ENCODE measurements at places on chromosomes 12 and 14.

GRCh38 chr12:113049976-113050742, 6.4 kb upstream of the DTX1 start:
- DNase-seq: no peak

DNA sequence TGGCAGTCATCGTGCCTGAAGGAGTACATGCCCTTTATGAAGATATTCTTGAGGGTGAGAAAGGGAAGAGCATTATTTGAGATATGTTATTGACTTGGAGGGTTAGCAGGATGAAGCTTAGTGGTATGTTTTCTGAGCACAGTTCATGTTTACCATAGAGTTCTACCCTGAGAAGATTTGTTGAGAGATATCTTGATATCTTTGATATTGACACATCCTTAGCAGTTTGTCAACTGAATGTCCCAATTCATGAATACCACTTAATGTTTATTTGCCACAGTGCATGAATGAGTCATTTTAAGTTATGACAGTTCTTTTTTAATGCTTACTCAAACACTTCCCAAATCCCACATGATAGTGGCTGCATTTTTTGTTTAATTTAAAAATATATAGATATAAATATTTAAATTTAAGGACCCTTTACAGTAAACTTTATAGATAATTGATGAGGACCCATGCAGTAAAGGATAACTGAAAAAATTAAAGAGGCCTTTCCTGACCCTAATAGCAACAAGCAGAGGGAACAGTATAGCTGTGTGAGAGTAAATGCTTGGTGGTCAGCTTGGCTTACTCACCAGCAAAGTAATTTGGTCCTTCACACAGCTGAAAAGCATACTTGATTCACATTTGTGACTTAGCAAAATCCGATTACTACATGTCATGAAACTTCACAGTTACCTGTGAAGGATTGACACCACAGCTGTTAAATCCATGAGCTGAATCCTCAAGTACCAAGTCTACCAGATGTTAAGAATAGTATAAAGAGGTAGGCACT, 25.8 kb downstream of the SLC39A9 start:
- DNase-seq: no peak

DNA sequence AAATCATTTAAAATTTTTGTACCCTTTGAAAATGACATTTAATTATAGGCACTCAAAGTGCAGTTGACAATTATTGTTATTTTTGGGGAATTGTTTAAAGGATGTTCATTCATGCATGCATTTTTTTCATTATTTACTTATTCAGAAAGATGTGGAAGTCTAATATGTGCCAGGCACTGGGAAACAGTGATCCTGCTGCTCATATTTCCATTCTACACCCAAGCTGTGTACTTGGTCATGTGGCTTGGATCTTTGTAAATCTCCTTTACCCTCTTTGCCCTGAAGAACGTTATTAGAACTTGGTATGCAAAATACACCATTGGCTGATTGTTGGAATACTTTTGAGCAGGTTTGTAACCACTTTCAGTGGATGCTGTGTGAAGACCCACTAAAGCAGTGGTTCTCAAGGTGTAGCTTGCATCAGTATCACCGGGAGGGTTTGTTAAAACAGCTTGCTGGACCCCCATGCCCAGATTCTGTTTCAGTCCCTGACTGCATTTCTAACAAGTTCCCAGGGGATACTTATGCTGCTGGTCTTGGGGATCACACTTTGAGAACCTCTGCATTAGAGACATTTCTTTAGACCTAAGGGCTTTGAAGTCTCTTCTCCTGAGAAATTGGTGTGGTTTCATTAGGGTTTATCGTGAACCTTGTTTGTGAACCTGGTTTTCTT, 47.5 kb downstream of the PRKCH start:
- DNase-seq: no peak

DNA sequence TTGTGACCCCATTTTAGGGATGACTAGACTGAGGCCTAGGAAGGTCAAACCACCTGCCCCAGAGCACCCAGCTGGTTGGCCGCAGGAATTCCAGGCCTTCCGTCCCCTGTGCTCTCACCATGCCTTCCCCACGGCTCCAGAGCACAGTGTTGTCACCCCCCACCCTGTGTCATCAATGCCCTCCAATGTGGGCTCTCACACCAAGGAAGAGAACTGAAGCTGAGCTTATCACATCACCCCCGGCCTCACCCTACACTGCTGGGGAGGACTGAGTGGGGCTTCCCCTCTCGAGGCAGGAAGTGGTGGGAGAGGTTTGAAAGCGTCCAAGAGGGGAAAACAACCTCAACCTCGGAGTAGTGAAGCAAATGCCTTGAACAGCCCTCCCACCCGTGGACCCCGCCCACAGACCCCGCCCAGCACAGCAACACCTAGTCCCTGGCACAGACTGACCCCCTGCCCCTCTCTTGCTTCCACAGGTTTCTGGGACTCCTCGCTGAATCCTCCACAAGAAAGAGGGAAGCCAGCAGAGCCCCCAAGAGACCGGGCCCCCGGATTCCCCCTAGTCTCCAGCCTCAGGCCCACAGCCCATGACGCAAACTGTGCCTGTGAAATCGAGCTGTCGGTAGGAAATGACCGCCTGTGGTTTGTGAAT, 97.2 kb downstream of the LGMN start:
- no peak for DNase-seq

- DNase-seq: no peak
Observed at GRCh38 chr12:50618864-50619609, 114.3 kb downstream of the DIP2B start.

DNA sequence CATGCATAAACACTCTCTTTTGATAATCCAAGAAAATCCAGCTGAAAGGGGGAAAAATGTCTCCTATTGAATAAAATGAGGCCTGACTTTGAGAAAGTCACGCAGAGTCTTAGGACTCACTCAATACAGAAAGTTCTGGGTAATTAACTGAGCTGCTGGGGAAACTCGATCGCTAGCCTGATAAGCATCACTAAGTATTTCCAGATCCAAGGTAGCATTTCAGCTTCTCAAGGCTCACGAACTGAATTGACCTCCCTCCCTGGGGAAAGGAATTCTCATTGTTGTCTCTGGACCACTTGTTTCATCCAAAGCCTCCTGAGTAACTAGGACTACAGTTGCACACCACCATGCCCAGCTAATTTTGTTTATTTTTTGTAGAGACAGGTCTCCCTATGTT, 13.8 kb upstream of the ANAPC5 start:
- no peak for DNase-seq

DNA sequence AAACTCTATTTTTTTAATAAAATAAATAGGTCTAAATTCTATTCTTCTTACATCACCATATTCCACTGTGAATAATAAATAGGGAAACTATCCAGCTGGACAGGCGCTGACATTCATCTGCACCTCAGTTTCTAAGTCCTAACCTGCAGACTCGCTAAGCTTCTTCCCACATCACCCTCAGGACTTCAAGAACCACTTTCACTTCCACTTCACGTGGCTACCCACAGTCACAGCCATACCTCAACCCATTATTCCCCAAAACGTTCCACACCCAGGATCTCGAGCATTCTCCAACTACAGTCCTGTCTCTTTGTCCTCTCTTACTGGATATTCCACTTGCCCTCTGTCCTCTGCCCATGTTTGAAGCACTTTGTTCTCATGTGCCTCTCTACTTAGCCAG, 71.1 kb downstream of the C2CD5 start:
- no peak for DNase-seq

- DNase-seq: no peak
Observed at GRCh38 chr12:70180130-70180529, 63.1 kb upstream of the CNOT2 start.

DNA sequence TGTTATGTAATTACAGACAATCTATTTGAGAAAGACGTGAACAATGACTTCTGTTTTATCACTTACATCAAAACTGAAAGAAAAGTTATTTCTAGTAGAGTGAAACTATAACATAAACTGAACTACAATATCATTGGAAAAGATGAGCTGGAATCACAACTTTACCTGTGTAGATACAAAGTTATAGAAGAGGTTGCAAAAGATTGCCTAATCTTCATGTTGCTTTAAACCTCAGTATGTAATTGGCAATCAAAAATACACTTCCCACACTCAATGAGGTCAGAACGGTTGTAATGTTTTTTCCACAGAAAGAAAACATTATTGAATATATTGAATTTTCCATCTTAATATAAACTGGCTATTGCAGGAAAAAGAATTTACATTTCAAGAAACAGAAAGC, 37.7 kb upstream of the GXYLT1 start:
- no peak for DNase-seq

- DNase-seq: no peak
Observed at GRCh38 chr12:50508414-50508813, 3.6 kb downstream of the DIP2B start.

GRCh38 chr12:128458301-128458974, 191.5 kb downstream of the TMEM132C start:
- DNase-seq: no peak

GRCh38 chr14:32984241-32984930, 45.7 kb downstream of the NPAS3 start:
- DNase-seq: no peak

- no peak for DNase-seq
Observed at GRCh38 chr14:75844486-75844885, 137.3 kb downstream of the TGFB3 start.

GRCh38 chr12:48030173-48030650, 25.9 kb upstream of the COL2A1 start:
- DNase-seq: peak; percentile 50

GRCh38 chr12:62006076-62006732, 254.0 kb upstream of the USP15 start:
- DNase-seq: peak; percentile 11

- DNase-seq: no peak
Observed at GRCh38 chr12:121287267-121287954, 9.1 kb downstream of the CAMKK2 start.

GRCh38 chr14:67517083-67517482, 16.0 kb upstream of the PLEKHH1 start:
- peak; percentile 47 for DNase-seq

GRCh38 chr12:94263011-94263811, 114.8 kb downstream of the PLXNC1 start:
- no peak for DNase-seq

DNA sequence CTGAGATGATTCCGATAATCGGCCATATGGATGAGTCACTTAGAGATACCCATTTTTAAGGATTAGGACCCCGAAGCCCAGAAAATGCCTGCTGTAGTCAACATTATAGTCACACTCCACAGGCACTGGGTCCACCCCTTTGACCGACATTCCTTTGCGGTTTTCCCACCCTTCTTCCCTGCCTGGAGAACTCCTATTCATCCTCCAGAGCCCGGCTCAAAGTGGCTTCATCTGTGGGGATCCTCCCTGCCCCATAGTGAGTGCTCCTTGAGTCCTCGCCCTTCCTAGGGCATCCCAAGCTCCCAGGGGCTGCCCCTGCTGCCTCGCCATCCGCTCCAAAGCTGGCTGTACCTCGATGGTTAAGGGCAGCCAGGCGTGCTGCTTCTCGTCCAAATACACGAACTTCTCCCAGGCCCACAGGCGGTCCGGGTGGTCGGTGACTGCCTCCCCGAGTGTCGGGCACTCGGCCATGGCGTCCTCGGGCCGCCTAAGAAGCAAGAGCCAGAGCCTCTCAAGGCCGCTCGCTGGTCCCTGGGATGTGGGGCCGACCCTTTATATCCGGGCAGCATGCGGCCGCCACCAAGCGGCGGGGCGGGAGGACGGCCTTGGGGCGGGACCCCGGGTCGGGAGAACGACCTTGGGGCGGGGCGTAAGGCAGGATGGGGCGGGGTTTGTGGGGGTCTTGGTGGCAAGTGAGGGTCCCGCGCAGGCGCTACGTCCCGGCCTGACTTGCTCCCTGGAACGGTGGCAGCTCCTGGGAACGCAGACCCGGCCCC, at the start of gene TCL1A:
TCL1A (minus strand) TSS at position 530 of the 776 bp plus-strand sequence; CDS start at position 471, 59 bp downstream.
- no peak for DNase-seq

DNA sequence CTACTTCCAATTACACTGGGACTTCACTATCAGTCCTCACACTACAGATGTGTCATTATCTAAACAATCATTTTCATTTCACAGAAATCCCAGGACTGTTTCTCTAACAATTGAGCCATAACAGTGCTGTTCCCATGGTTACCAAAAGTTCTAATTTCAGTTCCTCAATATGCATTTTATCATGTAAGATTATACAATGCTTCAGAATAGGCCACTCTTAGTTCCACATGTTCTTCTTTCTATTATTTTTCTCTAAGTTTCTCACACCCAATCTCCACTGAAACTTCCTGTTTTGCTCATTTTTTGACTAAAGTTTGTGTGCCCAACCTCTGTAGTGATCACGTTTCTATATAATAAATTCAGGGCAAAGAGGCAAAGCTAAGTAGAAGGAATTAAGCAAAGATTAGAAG, 185.8 kb downstream of the DUSP6 start:
- DNase-seq: no peak

- DNase-seq: no peak
Observed at GRCh38 chr14:24848102-24848790, 201.7 kb downstream of the STXBP6 start.

- DNase-seq: no peak
Observed at GRCh38 chr14:97178781-97179180, 381.6 kb downstream of the VRK1 start.

GRCh38 chr12:84807249-84807648, 105.3 kb downstream of the SLC6A15 start:
- no peak for DNase-seq

DNA sequence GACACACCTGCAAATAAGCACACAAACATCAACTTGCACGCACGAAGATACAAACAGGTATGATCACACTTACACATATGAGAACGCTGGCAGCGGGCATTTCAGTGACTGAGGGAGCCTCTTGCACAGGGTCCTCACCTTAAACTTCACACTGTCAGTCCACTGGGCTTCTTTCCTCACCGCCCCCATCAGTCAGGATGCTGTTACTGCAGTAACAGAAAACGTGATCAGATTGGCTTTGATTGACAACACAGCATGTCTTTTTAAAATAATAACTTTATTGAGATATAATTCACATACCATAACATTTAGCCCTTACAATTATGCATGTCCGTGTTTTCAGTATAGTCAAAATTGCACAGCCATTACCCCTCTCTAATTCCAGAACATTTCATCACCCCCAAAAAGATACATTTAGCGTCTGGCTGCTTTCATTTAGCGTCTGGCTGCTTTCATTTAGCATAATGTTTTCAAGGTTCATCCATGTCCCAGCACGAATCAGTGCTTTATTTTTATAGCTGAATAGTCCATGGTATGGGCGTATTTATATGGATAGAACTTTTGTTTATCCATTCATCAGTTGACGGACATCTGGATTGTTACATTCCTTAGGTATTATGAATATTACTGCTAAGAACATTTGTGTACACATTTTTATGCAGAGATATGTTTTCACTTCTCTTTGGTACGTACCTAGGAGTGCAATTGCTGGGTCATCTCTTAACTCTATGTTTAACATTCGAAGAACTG, 8.4 kb downstream of the CCDC197 start:
- no peak for DNase-seq

GRCh38 chr12:106879612-106880011, 76.1 kb upstream of the TMEM263 start:
- no peak for DNase-seq

DNA sequence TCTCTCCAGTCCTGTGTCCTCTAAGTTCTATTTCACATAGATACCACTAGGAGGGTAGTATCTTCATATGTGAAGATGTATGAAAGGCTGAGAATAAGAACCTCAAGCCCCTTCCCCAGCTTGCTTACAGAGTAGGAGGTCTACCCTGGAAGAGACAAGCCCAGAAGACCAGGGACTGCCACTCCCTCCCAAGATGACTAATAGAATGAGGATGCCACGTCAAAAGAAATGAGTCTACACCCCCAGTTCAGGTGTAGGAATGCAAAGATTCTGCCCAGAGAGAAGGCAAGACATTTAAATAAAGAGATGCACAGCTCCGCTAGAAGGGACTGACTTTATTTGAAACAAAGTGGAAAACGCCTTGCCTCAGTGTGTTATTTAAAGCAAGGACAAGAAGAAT, 1006.0 kb upstream of the USP15 start:
- no peak for DNase-seq

GRCh38 chr12:42481368-42481767, 108.2 kb downstream of the PRICKLE1 start:
- no peak for DNase-seq

- peak; percentile 46 for DNase-seq
Observed at GRCh38 chr12:116366456-116366776, 88.9 kb upstream of the MED13L start.
